Stimulated activated CD8-positive, alpha-beta memory T cell treated with anti-CD3 and anti-CD28 coated beads, Interleukin-12 subunit alpha, Interleukin-12 subunit beta, amount 100 ng/mL, for 4 hours (primary cell): ENCODE measurements at places on chromosomes 12 and 14.
A peak's percentile ranks its signal among the peaks of the same experiment; 100 is the strongest.

GRCh38 chr12:130954544-130954831 lies 781 bp downstream of the ADGRD1 start:
- no peak for DNase-seq

- DNase-seq: no peak
These were observed 98.0 kb downstream of the VCPKMT start for GRCh38 chr14:50018201-50018932.

DNA sequence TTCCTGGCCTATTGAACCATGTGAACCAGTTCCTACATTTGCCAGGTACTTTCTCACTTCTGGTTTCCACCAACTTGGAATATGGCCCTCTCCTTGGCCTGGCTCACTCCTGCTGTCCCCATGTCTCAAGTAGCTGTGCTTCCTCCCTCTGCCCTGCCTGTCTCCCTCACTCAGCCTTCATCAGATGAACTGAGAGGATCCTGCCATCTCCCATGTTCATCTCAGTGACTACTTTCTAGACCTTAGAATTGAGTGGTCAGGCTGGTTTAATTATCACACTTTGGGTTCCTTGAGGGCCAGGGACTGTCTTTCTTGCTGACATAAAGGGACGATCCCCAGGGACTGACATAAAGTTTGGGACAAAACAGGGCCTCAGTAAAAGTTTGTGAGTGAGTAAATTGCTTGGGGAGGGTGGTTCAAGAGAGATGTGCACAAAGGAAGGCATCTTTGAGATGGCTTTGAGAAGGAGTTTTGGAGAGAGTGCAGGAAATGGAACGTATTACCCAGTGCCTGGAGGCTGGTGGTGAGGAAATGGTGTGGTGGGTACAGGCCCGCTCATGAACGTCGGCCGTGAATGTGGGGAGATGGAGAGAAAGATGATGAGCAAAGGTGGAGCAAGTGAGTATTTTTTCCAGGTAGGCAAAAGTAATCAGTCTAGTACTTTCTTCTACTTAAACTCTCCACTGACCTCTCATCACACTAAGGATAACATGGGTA lies 20.8 kb downstream of the DYRK2 start:
- no peak for DNase-seq

- DNase-seq: peak; percentile 32
These were observed 25.0 kb upstream of the CIT start for GRCh38 chr12:119902084-119902509.

- no peak for DNase-seq
These were observed 76.8 kb downstream of the NUMB start for GRCh38 chr14:73381380-73382013.

DNA sequence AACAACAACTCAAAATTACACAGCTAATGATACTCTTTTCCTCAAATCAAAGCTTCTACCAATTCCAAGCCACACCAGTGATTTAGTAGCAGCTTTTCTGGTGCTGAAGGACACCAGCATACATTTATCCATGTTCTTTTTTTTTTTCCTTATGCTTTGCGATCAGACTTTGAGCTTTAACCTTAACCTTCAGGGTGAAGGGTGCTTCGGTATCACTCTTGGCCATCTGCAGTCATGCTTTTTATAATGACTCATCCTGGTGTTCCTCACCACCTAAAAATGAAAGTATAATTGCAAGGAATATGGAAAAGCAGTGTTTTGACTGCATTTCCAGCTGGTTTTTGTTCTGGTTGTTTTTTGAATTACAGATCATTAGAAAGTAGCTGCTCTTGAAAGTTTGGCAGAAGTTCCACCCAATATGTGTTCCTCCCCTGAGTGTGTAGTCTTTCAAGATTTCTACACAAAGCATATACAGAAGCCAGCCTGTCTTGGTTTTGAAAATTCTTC lies 1.3 kb upstream of the SLC41A2 start:
- no peak for DNase-seq

GRCh38 chr12:113479590-113480335 lies 8.1 kb upstream of the LHX5 start:
- DNase-seq: no peak

DNA sequence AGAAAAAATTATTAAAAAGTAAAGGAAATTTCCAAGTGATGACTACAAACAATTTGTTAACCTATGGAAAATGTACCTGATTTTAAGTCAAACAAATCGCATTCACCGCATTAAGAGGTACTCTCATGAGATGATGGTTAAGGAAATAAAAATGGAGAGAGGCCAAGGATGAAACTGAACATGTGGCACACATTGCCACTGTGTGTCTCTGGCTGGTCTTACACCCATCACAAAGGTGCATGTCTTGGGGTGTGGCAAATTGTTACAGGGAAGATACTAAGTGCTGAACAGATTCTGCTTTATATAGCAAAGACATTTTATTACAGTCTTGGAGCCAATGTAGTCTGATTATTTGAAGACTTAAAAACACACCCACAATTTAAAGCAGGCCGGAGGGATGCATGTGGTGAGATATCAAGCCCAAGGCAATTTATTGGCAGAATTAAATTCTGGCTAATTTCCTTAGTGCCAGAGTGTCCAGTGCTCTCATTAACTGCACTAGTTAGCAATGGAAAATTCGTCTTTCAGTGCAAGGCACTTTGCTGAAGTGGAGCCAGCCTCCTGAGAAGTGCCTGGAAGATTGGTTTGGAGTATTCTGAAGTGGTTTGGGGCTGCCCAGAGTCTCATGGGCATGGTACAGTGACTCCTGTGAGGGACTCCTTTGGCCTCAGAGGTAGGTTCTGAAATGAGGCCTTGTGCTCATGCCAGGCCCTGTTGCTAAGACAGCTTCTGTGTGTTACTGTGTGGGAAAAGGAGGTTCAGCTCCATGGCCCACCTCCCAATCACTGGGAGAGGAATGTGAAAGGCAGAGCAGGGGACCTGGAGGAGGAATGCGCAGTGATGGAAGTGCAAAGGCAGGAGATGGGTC lies 166.9 kb downstream of the BRMS1L start:
- no peak for DNase-seq

DNA sequence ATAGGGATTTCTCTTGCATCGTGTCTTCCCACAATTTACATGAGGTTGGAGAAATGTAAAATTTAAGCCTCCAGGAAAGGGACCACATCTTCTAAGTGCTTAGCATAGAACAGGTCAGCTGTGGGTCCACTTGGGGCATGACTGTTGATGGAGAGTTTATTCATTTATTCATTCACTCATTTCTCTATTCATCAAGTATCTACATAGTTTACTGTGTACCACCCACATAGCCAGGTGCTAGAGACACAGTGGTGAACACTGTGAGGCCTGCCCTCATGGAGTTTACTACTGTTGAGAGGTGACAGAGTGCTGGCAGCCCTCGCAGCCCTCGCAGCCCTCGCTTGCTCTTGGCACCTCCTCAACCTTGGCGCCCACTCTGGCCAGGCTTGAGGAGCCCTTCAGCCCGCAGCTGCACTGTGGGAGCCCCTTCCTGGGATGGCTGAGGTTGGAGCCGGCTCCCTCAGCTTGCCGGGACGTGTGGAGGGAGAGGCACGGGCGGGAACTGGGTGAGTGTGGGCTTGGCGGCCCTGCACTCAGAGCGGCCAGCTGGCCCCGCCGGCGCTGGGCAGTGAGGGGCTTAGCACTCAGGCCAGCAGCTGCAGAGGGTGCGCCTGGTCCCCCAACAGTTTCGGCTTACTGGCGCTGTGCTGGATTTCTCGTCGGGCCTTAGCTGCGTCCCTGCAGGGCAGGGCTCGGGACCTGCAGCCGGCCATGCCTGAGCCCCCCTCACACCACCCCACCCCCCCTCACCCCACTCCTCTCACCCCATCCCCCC lies 1.7 kb upstream of the JPH4 start:
- DNase-seq: no peak

GRCh38 chr12:4829793-4830162 lies 79.9 kb upstream of the KCNA1 start:
- DNase-seq: no peak

DNA sequence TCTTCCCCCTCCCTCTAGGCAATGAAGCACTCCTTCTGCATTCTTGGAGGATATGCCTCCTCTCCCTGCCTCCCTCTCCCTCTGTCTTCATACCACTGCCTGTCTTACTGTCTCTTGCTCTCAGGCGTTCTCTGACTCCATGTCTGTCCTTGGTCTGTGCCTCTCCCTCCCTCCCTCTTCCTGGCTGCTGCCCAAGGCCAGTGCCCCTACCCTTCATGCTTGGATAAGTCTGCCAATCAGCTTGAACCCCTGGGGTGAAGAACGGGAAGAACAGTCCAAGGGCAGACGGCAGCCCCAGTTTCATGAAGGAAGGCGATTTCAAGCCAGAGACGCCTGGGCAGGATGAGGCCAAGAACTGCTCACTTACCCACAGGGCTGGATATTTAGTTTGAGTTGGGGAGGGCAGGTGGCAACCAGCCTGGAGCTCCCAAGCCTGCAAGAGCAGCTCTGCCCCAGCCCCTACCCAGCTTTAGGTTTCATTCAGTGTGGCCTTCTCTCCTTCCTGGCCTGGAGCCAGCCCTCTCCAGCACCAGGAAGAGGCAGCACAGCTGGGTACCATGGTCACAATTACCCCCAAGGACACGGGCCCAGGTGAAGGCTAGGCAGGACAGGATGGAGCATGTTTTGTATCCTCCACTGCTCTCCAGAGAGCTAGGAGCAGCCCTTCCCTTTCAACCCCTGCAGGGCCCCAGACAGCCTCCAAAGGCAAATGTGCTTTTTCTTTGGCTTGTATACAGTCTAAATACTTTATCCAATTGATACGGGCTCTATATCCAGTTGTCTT lies 35.8 kb upstream of the LTBP2 start:
- DNase-seq: no peak

DNA sequence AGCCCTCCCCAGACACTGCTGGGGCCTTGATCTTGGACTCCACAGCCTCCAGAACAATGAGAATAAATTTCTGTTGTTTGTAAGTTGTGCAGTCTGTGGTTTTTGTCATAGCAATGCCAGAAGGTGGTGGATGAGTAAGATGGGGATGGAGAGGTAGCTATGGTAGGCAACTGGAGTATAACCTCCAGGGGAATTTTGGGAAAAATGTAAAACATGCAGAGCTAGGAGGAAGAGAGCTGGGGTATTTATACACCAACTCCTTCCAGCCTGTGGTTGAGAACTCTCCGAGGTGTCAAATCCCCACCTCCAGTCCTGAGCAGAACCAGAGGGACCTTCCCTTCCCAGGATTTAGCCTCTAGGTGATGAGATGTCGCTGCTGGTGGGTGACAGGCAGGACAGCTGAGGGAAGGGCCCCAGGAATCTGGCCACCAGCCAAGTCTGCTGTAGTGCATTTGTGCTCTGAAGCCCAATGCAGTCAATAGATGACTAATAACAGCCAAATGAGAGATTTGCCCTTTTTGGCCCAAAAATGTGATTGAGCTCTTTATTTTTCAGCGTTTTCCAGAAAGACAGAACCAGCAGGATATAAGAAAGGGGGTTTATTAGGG lies 19.1 kb upstream of the CEP170B start:
- DNase-seq: no peak

DNA sequence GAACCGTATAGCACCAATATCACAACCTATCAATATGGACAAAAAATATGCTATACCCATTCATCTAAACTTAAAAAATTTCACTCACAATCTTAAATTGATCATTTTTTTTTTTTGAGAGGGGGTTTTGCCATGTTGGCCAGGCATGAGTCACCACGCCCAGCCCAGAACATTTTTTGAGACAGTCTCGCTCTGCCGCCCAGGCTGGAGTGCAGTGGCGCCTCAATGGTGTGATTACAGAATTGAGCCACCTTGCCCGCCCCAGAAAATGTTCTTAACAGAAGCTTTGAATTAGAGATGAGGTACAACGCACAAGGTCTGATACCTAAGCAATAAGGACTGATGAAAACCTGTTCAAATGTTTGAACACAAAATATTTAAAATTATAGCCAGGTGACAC lies 15.8 kb upstream of the ATP5F1B start:
- DNase-seq: no peak

DNA sequence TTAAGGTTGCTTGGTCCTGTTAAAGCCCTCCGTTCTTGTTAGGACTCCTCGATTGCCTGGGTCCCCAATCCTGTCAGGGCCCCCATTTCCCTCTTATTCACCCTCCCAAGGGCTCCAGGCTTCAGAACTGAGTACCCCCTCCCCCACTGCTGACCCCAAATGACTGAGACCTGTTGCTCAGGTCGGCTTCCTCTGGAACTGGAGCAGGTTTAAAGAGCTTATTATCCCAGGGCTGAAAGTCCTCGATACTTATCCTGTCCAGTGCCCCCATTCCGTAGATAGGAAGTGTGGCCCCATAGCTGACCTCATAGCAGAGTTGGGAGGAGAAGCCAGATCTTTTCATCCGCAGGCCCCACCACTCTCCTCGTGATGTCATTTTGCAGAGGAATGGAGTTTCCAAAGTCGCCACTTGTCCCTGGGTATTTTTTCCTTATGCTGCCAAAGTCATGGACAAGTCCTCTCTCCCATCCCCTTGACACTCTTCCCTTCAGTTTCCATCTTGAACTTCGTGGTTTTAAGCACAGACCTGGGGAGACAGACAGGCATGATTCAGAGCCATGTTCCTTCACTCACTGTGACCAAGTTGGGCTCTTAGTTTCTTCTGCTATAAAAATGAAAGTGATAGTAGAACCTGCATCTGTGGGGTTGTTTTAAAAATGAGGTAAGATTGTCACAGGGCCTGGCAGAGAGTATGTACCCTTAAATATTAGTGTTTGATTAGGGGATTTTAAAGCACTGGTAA lies 1.2 kb downstream of the USP30 start:
- DNase-seq: peak; percentile 8

DNA sequence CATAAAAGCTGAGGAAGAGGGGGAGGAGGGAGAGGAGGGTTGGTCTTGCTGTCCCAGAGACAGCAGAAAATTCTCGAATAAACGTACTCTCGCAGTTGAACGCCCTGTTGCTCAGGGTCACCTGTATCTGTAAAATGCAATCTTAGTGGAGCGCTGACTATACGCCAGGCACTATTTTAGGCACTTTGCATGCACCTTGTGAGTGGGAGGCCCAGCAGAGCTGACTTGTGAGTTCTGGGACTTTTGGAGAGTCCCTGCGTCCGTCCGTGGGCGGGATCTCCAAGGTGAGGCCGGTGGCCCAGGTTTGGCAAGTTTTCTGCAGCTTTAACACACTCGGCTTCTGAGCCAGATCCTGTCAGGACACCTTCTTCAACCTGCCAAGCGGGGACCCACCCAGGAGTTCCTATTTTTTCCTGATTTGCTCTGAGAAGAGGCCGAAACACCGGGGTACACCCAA lies 32.5 kb upstream of the PLEKHG6 start:
- DNase-seq: peak; percentile 15

DNA sequence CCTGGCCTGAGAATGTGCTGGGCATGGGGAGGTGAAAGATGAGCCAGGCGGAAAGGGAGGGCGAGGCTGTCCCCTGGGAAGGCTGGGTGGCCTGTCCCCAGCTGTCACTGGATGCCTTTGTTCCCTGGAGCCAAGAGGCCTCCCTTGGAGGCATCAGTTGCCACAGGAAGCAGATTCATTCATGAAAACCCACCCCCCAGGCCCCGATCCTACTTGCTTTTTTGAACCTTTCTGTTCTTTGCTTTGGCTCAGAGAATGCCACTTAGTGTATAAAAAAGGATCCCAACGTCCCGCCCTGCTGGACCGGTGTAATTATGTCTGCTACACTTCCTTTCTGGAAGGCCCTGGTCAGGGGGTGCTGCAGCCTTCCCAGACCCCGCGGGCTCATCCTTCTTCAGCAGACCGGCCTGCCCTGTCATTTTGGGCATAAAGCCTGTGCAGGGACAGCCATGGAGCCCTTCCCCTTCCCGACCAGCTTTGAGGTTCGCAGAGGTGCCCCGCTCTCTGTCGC lies 220.2 kb downstream of the SLC41A2 start:
- no peak for DNase-seq

- no peak for DNase-seq
These were observed 2.5 kb downstream of the FUT8 start for GRCh38 chr14:65414961-65415589.
